ENCODE measurements at places on chromosomes 5 and 9.

DNA sequence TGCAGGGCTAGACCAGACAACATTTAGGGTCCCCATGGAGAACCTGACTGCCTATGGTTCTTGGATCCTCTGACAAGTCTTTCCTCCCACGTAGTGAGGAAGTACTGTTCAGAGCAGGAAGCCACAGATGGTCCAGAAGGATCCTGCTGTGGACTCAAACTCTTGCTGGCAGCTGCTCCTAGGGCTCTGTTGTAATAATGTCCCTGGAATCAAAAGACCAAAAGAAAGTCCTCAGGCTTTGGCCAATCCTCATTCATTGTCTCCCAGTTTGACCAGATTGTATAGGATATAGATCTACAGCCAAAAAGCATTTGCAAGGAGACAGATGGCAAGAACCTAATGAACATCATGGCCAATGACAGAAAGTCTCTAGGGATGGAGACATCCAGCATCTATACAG lies 53.9 kb downstream of the SEMA6A start:
- DNase-seq, result no peak

- no peak for DNase-seq
These were observed 101.0 kb downstream of the ZNF608 start for GRCh38 chr5:124645396-124645795.

- DNase-seq, result no peak
These were observed 199.8 kb upstream of the FBXL7 start for GRCh38 chr5:15300141-15300540.

DNA sequence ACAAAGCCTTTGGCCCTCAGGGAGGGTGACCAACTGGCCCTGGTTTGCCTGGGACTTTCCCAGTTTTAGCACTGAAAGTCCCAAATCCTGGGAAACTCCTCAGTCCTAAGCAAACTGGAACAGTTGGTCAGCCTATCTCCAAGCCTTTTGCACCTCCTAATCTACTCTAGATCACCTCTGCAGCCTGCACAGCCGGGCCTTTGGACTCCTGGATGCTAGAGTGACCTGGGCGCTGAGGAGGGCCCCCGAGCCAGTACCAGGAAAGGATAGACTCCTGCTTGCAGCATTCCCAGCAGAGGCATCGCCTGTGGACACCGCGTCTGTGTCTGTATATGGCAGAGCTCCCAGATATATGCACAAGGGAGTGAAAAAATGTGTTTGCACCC lies 15.1 kb downstream of the IRF1 start:
- DNase-seq, result no peak

DNA sequence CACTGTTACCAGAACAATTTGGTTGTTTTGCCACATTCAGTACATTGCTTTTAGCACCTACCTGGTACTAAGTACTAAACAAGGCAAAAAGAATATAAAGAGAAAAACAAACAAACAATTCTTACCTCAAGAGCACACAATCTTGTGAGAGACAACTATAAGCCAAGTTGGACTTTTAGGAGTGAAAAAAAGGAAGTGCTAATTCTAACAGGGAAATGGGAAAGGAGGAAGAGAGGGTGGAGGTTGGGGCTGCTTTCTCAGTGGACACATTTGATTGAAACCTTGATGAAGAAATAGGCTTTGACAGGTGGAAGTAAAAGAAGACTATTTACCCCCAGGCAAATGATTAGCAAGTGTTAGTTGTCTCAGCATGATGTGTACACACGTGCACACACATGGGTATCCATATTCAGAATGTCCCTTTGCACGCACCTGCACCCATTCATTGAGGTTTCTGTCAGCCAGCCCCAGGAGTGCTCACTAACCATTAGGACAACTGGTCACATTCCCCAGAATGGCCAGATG lies 302.6 kb downstream of the ACTL7B start:
- DNase-seq, result no peak

GRCh38 chr5:172683645-172684471 lies 42.8 kb downstream of the NEURL1B start:
- DNase-seq, result no peak

DNA sequence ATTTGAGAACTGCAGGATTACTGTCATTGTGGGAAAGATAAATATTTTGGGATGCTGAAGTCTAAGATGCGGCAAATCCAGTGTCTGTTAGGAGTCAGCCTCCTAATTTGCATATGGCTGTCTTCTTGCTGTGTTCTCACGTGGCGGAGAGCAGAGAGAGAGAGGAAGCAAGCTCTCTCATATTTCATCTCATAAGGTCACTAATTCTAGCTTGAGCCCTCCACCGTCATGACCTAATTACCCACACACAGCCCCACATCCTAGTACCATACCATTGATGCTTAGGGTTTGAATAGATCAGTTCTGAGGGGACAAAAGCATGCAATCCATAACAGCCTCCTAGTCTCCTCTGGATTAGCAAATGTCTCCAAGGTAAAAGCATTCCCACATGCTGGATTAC lies 124.5 kb downstream of the CDH12 start:
- no peak for DNase-seq

DNA sequence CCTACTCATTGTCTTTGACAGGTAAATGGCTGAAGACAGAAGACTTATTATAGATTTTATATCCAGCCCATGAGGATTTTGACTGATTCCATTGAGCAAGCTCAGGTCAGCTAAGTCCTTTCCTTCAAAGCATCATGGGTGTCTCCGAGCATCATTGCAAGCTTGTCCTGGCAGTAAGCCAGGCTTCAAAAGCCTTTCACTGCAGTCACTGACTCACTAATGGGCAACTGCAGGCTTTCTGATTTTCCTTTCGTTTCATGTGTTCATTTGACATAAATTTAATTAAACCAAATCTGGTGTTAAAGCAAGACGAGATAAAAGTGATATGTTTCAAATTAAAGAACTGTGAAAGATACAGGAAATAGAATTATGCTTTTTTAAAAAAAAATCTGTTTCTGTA lies 426.2 kb downstream of the ANXA1 start:
- DNase-seq, result no peak

DNA sequence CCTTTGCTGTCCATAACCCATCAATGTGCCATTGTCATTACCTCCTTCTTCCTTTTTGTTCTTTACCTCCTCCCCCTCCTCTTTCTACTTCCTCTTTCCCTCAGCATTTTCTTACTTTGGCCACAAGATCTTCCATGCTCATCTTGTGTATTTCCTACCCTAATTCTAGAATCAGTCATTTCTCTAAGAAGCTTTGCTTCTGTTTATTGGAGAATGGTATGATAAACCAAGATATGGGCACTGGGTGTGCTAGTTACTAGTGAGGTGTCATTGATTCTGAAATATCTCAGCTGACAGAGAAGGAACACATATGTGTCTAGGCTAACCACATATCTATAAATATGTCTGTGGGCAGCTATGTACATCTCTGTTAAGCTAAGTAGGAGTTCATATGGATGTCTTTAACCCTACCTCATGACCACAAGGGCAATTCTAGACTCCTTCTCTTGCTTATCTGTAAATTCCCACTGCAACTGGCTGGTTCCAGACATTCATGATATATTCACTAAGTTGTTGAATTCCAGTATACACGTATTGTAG lies 2051.3 kb upstream of the CDH9 start:
- no peak for DNase-seq

DNA sequence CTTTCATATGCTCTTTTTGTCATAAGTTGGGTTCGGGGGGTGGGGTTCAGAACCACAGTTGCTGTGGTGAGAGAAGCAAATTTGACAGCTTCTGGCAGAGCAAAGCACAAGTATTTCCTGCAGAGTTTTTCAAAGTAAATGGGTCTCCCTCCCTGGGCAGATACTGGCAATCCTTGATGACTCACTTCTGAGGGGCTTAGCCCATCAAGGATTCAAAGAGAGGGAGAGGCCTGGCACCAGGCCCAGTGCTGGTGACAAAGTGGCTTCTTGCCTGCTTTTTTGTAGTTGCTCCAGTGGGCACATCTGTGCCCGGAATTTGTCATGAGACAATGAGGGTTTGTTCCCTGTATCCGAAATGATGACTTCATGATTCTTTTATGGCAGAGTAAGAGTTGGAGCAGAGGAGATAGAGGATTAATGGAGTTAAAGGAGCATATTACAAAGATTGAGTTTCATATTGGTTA lies 46.6 kb upstream of the TNC start:
- DNase-seq, result no peak

GRCh38 chr5:177440211-177440989 lies 6.2 kb upstream of the PRR7 start:
- no peak for DNase-seq

- DNase-seq, result no peak
These were observed 10.8 kb upstream of the PRRC2B start for GRCh38 chr9:131382850-131383729.

GRCh38 chr5:76813982-76814562 lies 4.8 kb upstream of the F2RL1 start:
- DNase-seq, result no peak

DNA sequence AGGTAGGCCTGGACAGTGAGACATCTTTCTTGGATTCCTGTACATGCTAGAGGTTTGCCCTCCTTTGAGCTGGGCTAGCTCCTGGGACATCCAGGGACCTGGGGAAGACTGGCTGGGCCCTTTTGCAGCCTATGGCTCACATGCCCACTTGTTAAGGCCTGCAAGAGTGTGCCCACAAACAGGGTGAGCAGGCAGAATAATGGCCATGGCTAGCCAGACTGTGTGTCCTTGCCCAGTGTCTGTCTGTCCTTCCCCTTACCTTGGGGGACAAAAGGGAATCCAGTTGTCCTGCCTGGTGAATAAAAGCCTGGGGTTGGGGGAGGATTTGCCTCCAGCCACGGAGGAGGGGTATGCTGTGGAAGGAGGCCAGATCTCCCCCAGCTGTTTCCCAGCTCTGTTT lies 13.0 kb upstream of the CXXC5 start:
- no peak for DNase-seq

DNA sequence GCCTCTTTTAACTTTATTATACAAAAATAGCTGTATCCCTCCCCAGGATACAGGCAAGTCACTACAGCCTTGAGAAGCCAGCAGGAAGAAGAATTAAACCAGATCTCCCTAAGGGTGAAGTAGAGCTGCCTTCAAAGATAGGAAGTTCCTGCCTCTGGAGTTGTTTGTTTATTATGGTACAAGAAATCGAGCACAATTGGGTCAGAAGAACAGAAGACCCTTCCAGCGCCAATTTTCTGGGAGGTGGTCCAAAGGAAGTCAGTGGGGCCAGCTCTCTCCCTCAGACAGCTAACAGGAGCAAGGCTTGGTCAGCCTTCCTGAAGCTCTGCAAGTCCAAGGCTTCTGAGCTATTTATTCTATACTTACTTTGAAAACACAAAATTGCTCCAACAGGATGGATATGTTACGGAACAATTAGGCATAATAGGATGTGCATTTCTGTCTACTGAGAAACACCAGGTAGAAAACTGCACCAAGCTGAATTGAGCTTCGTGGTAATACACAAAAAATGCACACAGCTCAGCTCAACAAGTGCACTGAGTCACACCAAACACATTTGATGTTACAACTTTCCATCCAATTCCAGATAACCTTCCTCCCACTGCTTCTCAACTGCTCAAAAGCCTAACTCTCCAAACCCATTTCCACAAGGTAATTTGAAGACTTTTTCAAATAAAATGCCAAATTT lies 16.0 kb downstream of the SERINC5 start:
- no peak for DNase-seq

DNA sequence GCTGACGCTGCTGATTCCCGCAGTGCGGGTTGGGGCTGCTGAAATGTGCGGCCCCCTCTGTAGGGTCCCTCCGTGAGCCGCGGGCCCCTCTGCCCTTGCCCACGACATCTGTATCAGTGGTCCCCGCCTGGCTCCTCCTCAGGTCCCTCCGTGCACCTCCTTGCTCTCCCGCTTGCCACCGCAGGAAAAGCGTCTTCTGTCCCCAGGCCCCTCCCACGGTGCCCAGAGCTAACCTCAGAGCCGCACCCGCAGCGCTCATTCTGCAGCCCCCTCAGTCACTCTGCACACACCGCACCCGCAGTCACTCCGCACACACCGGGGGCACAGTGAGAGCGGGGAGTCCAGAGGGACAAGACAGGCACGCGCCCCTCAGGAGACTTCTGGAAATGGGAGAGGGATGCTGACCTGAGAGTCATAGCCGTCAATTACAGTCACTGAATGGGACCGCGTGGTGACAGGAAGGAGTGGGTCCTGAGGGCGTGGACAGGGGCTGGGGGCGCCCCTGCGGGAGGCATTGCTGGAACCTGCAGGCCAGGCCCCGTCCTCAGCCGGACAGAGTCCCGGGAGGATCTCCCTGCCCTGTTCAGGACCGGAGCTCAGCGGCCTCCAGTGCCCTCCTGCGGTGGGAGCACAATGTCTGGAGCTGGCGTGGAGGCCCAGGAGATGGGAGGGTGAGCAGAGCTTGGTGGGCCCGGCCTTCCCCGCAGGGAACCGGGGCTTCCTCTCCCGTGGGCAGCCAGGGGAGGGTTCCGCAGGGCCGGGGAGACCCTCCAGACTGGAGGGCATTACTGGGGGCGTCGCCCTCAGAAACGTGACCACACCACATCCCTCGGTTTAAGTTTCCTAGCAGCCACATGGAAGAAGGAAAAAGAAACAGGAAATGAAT lies 66.1 kb upstream of the CTSL start:
- DNase-seq, result no peak
